ENCODE measurements at places on chromosomes 1 and 21.

DNA sequence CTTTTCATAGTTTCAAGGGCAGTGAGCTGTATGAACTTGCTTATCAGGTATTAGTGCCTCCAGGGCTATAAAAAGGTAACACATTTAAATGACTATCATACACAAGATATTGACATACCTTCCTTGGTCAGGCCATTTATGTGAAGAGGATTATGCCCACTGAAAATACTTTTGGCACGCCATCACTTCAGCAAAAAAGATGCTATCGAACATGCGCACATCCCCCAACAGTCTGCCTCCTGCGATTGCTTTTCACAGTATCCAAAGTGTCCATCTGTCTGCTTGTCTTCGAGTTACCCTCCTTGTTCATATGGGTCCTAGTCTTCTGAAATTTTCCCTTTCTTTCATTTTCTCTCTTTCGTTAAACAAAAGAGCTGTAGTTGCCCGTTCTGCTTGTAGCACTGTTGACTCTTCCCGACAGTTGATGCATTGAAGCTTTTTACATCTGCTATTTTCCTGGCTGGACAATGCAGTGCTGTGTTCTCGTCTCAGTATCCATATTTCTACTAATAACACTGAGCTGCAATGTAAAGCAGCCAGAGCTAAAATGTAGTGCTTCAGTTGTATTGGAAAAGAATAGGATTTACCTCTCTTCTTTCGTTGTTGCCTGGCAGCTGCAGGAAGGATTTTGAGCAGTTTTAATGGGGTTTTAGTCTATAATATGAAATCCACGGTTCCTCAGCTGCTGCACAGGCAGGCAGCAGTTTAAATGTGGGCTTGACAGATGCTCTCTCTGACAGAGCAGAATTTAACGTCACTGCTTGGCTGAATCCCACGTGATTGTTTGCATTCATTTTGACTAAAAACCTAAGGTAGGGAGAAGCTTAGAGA, at the start of gene B3GALT2:
Gene B3GALT2, minus strand, starts transcription at position 713 of the 831 bp plus-strand sequence. CDS start 5,051 bp downstream, outside the sequence.
- peak; percentile 26 for DNase-seq

- DNase-seq = no peak
These were observed 3.6 kb upstream of the RERE start for GRCh38 chr1:8821084-8821483.

DNA sequence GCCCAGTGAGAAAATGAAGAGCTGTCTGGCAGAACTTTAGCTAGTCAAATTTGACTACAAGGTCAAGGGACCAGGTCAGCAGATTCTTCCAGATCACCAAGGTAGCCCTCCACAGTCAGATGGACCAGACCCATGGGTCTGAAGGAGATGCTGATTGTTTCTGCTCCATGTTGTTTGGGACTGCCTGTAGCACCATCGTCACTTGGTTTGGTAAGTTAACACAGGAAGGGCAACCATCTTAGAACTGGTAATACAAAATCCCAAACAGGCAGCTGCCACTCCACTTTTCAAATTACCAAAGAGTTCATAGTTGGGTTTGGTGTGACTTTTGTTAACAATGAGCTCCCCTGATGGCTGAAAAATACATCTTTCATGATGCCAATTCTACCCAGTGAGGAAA, 9.0 kb downstream of the ITPKB start:
- DNase-seq = no peak

GRCh38 chr1:32353886-32354570, 8.3 kb downstream of the FAM229A start:
- no peak for DNase-seq

DNA sequence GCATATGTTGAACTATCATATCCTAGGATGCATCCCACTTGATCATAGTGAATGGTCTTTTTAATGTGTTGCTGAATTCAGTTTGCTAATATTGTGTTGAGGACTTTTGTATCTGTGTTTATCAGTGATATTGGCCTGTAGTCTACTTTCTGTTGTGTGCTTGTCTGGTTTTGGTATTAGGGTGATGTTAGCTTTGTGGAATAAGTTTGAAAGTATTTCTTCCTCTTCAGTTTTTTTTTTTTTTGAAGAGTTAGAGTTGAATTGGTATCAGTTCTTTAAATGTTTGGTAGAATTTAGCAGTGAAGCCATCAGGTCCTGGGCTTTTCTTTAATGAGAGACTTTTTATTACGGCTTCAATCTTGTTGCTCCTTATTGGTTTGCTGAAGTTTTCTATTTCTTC, 162.3 kb downstream of the VAV3 start:
- no peak for DNase-seq

- no peak for DNase-seq
These were observed 113.0 kb downstream of the PAPPA2 start for GRCh38 chr1:176575991-176576390.

DNA sequence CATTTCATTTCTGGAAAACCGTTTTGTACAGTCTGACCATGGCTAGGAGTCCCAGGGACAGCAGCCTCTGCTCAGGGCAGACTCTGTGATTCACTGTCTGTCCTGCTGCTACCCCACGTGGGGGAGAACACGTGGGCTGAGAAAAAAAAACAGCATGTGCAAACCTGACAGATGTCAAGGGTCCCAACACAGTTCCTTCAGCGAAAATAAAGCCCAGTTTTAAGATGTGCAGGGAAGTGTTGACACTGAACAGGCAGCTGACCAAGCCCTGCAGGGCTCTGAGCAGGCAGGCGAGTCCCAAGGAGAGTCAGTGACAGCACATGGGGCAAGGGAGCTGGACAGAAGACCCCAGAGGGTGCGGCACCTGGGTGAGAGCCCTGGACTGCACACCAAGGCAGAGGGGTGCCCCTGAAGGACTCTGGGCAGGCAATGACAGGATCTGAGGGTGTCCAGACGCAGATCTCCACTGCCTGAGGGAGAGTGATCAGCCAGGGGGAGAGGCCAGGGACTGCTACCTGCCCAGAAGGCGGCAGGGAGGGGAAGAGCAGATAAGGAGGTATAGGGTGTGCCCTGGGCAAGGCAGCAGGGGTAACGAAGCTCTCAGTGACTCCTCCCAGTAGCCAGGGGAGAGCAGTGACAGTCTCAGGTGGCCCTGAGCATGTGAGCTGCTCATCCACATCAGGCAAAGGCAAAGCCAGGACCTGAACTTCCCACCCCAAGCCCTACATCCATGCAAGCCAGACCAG, 5.1 kb upstream of the SPATC1L start:
- no peak for DNase-seq

DNA sequence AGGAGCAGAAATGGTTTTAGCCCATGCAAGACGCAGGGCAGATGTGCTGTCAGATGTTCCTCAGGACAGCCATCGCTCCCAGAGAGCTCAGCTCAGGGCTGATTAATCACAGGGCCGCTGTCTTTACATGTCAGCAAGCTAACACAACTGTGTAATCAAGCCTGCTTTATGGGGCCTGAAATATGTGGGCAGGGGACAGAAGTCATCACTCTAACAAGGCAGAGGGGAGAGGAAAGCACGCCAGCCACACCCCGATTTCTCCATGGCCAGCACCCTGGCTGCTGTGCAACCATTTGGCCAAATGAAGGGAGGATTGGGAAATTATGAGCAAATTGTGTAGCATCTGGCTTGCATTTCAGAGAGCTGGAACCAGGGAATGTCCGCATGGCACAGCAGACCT, 368.8 kb downstream of the NPHP4 start:
- DNase-seq = no peak

DNA sequence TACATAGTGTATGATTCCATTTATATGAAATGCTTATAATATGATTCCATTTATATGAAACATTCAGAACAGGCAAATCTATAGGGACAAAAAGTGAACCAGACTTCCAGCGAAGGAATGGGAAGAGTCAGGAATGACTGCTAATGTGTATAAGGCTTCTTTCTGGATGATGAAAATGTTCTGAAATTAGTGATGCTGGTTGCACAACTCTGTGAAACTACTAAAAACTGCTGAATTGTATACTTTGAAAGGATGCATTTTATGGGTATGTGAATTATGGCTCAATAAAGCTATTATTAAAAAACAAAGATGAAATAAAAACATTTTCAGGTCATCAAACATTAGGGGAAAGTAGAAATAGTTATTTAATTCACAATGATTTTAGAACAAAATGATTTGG, 14.1 kb upstream of the IL24 start:
- no peak for DNase-seq

DNA sequence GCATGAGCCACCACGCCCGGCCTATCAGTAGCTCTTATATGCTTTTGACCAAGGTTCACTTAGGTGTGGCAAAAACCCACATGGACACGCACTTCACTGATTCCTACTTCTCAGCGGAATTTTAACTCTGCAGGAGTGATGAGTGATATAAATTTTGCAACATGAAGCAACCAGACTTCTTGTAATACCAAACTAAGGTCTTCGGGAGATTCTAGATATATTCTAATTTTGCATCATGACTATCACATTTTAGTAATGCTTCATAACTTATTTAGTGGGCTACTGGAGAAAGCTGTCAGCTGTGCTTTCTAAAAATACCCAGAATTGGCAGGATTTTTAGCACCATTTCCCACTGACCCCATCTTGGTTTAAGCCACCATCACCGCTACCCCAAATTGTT, 27.8 kb downstream of the RHCE start:
- DNase-seq = no peak

DNA sequence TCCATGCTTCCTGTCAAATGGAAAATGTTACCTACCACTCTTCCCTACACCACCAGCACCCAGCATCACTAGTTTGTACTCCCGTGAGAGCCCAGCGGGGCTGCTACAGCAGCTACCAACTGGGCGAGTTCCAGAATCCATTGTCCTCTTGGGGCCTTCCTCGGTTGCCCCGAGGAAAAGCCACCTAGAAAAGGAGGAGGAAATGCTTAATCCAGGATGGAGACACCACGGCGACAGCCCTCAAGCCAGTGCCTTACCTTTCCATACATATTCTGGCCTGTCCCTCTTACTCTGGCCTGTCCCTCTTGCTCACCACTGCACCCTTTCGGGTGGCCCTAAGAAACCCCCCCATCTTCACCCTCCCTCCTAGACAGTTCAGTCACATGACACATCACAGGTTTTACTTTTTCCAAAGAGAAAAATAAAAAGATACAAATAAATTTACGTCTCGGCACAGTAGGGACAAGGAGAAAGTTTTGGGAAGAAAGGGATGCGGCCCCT, 478 bp downstream of the RIT1 start:
- no peak for DNase-seq

GRCh38 chr21:28663111-28663693, 329.5 kb downstream of the LTN1 start:
- no peak for DNase-seq

DNA sequence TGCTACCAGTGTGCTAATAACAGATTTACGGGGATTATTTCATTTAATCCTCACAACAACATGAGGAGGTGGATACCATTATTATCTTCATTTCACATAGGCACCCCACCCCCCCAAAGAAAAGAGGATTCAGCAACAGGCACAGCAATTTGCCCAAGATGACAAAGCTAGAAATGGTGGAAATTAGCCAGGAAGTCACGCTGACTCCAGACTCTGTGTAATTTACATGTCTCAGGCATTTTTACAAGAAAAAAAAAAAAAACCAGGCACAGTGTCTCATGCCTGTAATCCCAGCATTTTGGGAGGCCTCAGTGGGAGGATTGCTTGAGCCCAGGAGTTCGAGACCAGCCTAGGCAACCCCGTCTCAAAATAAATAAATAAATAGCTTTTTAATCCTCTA, 37.5 kb upstream of the PRDM2 start:
- DNase-seq = no peak
